Spleen (tissue), 13 donors: ENCODE measurements at places on chromosomes 7 and 10. TPM values are rescaled to one million over a fixed set of nuclear protein-coding genes. Genes with fewer than 3 reads are reported as not detected.

RASSF4 gene
- polyA plus RNA-seq = 38.2 TPM

PNLIPRP1 gene
- 0.06 TPM for polyA plus RNA-seq

POM121 gene
- polyA plus RNA-seq = 8.6 TPM

CALHM3 gene
- polyA plus RNA-seq = 0.03 TPM
